Activated CD4-positive, alpha-beta T cell treated with anti-CD3 and anti-CD28 coated beads, Interleukin-2, amount 50 U/mL, for 1 hour (primary cell): ENCODE measurements at places on chromosomes 1 and 21.

- no peak for DNase-seq
Observed at GRCh38 chr1:20359451-20360330, 69.0 kb downstream of the VWA5B1 start.

DNA sequence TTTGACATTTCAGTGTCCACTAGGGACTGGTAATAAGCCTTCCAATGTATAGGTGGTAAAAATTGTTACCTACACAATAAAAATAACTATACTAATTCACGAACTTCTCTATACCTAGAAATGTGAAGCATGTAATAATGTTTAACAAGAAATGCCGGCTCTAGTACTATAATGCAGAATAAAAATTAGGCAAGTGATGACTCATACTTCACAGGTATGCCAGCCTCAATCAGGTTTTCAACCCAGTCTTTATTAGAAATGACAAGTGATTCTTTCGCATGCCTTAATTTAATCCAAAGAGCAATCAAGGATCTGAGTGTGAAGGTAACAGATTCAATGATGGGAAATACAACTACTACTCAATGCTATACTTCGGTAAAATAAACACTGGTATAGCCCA is 134.9 kb downstream of the RERE start:
- DNase-seq: no peak

- DNase-seq: no peak
Observed at GRCh38 chr1:106721790-106722189, 334.7 kb upstream of the PRMT6 start.

DNA sequence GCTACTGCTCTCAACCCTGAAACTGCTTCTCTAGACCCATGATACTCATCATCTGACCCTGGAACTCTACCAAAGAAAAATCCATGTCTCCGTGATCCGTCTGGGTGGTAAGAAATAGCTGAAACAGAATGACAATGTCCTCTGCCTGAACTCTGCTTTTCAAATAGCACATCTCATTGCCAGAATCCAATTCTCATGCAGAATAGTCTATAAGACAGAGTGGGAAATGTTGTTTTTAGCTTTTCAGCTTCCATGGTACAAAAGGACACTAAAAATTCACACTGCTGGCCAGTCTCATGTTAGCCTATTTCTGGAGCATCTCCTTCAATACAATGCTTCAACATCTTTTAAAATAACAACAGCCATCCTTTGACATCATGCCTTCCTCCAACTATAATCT is 1355.8 kb upstream of the PRMT6 start:
- DNase-seq: no peak

DNA sequence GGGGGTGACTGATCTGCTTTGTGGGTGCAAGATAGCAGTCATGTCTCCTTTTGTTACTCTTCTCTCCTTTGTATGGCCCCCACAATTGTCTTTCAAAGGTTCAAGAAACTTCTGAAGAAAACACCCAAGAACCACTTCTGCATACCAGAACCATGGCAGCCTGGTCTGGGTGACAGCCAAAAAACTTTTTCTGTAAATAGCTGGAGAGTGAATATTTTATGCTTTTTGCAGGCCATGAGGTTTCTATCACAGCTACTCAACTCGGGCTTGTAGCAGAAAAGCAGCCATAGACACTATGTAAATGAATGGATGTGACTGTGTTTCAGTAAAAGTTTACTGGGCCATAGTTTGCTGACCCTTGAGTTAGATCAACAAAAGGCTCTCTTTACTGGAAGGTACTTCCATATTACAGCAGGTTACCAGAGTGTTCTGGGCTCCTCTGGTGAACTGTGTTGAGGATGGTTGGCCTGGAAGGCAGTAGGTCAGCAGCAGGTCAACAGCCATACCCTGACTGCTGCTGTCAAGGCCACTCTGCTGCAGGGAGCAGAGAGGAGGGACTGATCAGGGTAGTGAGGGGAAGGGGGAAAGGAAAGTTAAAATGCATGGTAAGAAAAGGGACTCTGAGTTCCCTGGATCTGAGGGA is 116.4 kb downstream of the GDAP2 start:
- no peak for DNase-seq

GRCh38 chr1:63984257-63984929 is 210.6 kb downstream of the ROR1 start:
- DNase-seq: no peak

DNA sequence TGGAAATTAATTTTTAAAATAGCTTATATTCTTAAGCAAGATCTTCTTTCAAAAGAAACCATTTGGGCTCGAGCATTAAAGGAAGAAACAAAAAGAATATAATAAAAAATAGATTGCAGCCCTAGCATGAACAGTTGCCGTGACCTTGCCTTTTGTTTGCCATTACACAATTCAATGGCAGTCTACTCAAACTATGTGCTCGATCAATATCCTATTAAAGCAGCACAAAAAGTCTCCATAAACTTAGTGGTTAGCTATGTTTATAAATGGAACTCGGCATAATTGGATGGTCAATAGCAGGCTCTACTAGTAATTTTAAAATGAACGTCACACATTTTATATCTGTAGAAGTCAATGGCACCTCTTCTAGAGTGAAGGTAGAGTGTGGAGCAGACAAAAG is 256.5 kb downstream of the NFIA start:
- DNase-seq: no peak

DNA sequence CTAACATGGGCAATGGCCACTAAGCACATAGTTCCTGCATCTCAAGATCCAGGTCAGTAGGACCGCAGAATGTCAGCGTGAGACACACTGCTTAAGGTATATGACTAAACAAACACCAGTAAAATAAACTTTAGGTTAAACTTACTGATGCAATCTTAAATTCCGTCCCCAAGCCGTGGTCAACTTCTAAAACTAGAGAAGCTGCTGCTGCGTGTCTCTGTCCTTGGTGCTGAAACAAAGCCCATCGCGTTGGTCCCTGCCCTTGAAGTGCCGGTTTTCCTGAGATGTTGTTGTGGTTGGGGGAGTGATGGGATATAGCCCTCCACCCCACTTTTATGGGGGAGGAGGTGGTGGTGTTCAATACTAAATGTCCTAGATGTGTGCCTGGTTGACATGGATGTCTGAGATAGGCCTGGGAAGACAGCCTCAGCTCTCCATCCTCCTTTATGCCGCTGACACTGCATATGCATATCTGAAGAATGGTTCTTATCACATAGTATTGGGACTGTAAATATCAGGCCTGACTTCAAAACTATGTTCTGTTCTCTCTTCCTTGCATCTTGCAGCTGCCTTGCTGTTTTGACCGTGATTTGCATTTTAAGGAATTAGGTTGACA is 72.0 kb upstream of the KCNA3 start:
- peak; percentile 56 for DNase-seq

GRCh38 chr1:12615865-12616708 is 1.9 kb downstream of the DHRS3 start:
- no peak for DNase-seq

DNA sequence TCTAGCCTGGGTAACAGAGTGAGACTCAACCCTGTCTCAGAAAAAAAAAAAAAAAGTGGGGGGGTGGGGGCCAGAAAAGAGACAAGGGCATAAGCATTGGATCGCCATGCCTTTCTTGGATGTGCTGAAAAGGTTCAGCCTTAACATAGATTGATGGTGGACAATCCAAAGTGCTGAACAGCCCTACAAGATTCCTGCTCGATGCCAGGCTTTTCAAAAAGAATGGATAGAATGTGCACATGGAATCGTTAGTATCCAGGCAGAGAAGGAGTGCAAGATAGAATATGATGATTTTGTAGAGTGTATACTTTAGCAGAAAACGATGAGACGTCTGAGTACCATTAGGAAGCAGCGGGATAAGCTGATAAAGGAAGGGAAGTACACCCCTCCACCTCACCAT is 10.9 kb upstream of the COA7 start:
- no peak for DNase-seq

- DNase-seq: no peak
Observed at GRCh38 chr1:94708811-94709210, 111.3 kb upstream of the SLC44A3 start.

DNA sequence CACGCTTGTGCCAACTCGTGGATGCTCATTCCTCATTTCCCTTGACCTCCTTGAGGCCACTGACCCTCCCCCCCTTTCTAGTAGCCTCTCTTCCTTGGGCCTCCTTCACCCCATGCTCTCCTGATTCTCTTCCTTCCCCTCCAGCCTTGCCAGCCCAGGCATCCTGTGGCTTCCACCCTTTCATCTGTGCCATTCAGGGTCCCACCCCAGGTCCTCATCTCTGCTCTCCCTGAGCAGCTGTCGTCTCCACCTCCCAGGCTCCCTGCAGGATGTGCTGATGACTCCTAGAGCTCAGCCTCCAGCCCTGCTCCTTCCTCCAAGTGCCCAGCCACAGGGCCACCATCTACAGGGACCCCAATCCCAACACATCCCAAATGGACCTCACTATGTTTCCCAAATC is 197.4 kb downstream of the GRIK3 start:
- DNase-seq: no peak

GRCh38 chr1:117834416-117834815 is 95.0 kb downstream of the GDAP2 start:
- no peak for DNase-seq

- no peak for DNase-seq
Observed at GRCh38 chr1:200437556-200438203, 27.8 kb upstream of the ZNF281 start.

GRCh38 chr1:186210258-186210657 is 164.8 kb downstream of the TPR start:
- no peak for DNase-seq

DNA sequence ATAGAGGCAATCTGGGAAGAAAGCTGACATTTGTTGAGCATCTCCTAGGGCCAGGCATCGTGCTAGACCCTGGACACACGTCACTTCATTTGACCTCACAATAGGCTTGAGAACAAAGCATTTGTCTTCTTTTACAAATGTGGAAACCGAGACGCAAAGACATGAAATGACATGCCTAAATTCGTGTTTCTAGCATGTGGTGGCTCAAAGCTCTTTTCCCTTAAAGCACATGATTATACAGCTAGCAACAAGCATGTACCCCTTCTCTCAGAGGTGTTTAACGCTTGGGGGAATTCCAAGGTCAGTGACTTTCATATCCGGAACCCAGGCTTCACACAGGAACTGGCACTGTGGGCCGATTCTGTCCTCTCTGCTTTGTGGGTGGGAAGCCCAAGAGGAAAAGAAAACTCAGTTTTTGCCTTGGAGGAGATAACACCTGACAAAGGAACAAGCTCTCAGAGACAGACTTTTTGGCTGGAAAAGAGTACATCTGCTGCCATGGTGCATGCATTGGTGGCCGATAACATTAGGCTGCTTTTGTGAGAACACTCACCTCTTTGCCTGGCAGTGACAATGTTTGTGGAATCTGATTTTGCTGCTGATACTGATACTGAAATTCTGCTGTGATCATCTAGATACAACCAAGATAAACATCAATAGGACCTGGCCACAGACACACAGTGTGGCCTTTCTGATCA is 15.4 kb upstream of the CD2 start:
- DNase-seq: peak; percentile 47

DNA sequence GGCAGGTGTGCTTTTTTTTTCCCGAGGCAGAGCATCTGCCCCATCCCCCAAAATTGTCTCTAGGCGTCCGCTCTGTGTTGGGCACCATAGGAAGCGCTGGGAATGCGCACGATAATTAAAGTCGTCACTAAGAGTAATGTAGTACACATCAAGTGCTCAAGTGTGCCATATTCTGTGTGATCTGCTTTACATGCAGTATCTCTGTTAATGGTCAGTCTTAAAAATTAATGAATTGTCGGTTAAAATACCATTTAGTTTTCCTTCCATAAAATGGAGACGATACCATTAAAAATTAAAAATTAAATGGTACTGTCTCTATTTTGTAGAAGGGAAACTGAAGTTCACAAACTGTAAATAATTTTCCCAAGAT is 544 bp upstream of the CCT8 start:
- no peak for DNase-seq

DNA sequence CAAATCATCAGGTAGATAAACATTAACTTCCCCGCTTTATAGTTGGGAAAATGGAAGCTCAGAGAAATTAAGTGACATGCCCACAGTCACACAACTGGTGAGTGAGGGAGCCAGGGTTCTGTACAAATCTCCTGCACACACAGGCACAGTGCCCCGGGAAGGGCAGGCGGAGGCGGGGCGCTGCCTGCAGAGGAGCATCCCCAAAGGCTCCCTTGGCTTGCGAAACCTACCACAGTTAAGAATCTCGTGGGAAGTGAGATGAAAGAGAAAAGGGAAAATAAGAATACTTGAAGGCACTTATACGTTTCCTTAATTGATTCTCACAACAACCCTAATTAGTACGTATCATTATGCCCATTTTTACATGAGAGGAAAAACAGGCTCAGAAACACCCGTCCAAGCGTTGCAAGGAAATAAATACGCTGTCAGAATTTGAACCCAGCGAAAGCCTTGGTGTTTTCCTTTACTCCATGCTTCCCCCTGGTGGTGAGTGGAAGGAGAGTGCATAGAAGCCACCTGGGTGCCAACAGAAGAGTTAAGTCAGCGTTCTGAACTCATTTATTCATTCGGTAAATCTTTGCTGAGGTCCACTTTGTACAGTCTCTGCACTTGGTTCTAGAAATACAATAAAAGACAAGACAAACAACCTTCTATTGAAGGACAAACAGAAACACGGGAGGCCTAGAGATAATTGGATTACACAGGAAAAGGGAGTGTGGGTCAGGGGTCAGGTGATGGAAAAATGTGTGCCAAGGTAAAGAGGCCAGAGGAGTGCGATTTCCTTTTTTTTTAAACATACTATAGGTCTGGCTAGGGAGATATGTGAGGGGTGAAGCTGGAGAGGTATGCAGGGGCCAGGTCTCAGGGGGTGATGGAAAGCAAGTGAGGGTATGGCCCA is 28.4 kb downstream of the ACP6 start:
- DNase-seq: peak; percentile 45

DNA sequence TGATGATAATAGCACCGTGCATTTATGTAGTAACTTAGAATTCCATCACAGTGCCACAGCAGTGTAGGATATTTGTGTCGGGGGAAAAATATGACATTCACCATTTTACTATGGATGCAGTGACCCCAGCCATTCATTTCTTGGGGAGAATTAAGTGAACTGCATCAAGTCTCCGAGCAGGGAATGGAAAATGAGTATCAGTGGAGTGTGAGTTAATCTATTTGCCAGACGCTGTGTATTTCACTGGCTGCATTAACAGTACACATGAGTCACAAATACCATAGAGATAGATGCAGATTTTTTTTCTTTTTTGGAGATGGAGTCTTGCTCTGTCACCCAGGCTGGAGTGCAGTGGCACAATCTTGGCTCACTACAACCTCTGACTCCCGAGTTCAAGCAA is 33.8 kb upstream of the SLC45A1 start:
- no peak for DNase-seq

DNA sequence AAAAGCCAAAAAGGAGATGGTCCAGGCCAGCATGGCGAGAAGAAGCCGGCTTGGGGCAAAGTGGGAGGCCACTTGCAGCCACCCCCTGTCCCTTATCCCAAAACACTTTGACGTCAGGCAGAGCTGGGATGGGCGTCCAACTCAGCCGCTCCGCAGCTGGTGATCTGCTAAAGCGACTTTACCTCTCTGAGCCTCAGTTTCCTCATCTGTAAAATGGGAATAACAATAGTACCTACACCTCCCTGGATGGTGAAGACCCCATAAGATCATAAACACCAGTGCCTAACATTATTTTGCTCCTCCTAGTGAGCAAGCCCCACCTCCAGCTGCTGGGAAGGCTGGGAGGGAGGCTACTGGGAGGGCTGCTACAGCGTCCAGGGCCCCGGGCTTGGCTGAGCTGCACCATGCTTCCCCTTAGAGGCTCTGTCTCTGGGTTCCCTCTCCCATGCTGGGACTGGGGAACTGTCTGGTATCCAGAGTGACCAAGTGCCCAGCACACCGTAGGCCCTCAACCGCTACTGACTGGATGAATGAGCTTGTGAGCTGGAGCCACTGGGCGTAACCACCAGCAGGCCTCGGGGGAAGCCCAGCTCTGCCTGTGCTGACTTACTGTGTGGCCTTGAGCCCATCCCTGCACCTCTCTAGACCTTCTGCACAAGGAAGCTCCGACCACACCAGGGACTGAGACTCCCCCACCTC is 18.3 kb downstream of the IFFO2 start:
- DNase-seq: no peak
